Aorta (tissue), 5 donors: ENCODE measurements at places on chromosomes 3 and 15. TPM values are rescaled to one million over a fixed set of nuclear protein-coding genes. Genes with fewer than 3 reads are reported as not detected.
A peak's percentile ranks its signal among the peaks of the same experiment; 100 is the strongest.

The CEMIP gene
- total RNA-seq = 7.5 TPM

The CCDC13 gene
- 2.5 TPM for total RNA-seq

The ARF4 gene
- total RNA-seq = 148 TPM

The RPS17 gene
- total RNA-seq = 1,022 TPM

The GAP43 gene
- 5.1 TPM for total RNA-seq

The OR5K2 gene
- total RNA-seq = not detected

The CACNA2D2 gene
- 3.2 TPM for total RNA-seq

DNA sequence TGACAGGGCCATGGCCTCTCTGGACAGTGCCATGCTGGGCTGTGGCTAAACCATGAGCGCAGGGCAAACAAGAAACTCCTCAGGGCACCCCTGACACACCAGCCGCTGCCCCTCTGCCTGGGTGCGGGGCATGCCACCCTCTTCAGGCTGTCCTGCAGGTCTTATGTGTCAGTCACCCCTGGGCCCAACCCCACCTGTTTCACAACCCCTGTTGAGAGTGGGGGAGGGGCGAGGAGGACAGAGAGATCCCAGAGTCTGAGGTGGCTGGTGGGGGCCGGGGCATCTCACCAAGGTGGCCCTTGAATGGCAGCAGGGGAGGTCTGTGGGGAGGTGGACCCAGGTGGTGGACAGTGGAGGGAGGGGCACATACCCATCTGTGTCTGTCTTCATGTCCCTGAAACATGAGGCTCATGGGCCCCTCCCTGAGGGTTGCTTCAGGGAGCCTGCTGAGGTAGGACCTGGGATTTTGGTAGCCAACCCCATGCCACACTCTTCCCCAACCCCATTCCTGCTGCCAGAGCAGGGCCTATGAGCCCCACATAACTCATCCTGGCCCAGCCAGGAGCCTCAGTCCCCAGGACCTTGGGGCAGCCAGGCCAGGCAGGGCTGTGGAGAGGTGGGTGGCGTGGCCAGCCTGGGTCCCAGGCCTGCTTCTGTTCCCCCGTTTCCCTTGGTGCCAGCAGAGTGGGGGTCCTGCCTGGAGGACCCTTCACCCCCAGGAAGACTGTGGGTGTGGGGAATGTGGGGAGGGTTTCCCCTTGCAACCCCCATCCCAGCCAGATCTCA, 1.7 kb upstream of the STAB1 start:
- peak; percentile 75 for DNase-seq

DNA sequence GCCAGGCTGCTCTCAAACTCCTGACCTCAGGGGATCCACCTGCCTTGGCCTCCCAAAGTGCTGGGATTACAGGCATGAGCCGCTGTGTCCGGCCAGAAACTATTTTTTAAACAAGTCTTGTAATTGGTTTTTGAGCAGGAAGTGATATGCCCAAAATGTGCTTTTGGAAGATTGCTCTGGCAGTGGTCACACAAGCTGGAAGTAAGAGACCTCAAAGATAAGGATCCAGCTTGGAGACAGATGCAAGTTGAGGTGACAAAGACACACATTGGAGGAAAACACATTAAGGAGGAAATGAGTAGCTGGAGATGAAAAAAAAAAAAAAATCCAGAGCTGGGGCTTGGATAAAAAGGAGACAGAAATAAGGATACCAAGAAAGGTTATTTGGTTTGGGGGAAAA, 6.3 kb downstream of the TM4SF18 start:
- no peak for DNase-seq

DNA sequence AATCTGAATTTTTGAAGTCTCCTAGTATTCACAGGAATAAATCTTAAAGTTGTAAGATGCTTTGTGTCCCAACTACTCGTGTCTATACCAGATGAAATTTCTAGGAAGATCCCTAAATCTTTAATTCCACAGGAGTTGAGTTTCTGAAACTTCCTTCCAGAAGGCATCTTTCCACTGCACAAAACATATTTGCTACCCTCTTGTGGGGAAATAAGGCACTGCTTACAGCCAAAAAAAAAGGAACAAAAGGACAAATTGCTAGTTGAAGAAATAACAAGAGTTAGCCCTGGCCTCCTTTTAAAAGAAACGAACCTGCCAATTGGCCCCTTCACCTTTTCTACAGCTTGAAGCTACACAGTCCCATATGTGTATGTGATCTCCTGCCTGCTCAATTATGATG, 54.0 kb downstream of the TAFA4 start:
- no peak for DNase-seq

GRCh38 chr3:66442254-66443117, 58.3 kb downstream of the LRIG1 start:
- DNase-seq = peak; percentile 70

DNA sequence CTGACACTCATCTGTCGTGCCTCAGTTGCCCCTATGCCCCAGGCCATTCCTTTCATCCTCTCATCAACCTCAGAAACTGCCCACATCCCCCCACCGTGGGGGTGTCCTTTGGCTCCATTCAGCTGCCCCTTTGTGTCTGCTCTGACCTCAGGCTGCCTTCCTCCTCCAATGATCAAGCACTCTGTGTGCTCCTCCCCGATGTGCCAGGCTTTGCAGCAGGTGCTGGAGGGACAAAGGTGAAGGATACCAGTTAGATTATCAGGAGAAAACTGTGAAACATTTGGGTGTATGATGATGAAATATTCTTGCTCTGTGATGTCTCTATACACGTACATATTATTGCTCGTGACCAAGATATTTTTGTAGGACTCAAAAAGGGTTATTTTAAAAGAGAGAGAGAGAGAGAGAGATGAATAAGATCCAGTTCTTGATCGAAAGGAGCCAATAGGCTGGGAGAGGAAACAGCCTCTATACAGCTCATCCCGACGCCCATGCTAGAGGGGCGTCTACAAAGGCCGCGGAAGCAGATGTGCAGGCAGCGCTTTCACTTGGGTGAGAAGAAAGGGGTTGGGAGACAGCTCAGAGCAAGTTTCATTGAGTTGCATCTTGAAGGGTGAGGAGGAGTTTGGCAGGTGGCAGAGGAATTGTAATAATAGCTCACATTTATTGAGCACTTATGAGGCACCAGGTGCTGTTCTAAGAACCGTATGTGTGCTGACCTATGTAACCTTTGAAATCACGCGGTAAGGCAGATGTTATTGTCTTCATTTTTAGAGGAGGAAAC, 28.3 kb upstream of the ADCY5 start:
- DNase-seq = no peak

DNA sequence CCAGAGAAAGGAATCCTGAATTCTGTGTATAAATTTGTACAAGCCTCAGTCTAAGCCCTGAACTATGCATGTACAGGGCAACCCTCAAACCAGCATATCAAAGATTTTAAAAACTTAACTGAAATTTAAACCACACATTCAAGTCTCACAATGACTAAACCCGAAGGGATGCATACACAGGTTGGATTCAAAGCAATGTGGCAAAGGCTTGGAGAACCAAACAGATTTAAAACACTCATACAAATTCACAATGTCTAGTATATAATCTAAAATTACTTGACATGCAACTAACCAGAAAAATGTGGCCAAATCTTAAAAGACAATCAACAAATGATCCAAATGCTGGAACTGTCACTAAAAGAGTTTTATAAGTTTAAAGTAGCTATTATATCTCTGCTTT, 36.4 kb downstream of the CEP152 start:
- DNase-seq = no peak

DNA sequence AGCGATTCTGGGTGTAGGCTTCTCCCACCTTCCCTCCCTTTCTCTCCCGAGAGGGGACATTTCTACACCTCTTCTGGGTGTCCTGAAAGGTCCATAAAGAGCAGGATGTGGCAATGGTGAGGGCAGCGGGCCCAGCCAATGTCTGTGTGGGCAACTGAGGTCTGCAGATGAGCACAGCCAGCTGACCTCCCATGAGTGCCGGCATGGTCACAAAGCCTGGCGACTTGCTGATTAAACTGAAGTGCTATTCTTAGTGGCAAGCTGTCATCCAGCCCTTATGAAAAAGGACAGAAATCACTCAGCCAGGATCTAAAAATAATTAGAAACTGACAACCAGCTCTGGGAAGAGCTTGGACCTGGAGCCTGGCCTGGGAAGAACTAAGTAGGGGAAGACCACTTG, 124.3 kb upstream of the RGMA start:
- no peak for DNase-seq
